ENCODE measurements at places on chromosomes 5 and 9. TPM values are rescaled to one million over a fixed set of nuclear protein-coding genes. Genes with fewer than 3 reads are reported as not detected.

DNA sequence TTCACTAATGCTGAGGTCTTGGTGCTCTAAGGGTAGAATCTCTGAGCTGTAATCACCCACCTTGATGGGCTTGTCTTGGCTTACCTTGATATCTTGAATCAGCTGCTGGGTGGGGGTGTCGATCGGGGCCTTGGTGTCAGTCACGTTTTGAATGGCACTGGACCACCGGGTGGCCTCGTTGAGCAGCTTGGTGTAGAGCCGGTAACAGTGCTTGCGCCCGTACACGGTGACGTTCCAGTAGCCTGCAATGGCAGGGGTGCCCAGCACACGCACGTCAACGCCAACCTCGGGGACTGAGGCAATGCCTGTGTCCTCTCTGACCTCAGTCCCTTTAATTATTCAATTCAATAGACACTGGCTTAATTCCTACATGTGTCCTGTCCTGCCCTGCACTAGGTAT lies 63.1 kb upstream of the RETREG1 start:
- DNase-seq: no peak

GRCh38 chr5:154801083-154801482 lies 45.9 kb downstream of the LARP1 start:
- DNase-seq: no peak

GRCh38 chr9:11872471-11872870 lies 820.7 kb upstream of the TYRP1 start:
- no peak for DNase-seq

- no peak for DNase-seq
Measured at GRCh38 chr9:8101607-8102006, 302.0 kb upstream of the DMAC1 start.

- no peak for DNase-seq
Measured at GRCh38 chr9:129933185-129934040, 98.2 kb downstream of the USP20 start.

GRCh38 chr9:107948086-107948485 lies 458.5 kb upstream of the KLF4 start:
- DNase-seq: no peak

Gene GTF2H2C
- 55.6 TPM for total RNA-seq

- DNase-seq: peak; percentile 56
Measured at GRCh38 chr5:94702729-94703128, 84.3 kb downstream of the SLF1 start.

DNA sequence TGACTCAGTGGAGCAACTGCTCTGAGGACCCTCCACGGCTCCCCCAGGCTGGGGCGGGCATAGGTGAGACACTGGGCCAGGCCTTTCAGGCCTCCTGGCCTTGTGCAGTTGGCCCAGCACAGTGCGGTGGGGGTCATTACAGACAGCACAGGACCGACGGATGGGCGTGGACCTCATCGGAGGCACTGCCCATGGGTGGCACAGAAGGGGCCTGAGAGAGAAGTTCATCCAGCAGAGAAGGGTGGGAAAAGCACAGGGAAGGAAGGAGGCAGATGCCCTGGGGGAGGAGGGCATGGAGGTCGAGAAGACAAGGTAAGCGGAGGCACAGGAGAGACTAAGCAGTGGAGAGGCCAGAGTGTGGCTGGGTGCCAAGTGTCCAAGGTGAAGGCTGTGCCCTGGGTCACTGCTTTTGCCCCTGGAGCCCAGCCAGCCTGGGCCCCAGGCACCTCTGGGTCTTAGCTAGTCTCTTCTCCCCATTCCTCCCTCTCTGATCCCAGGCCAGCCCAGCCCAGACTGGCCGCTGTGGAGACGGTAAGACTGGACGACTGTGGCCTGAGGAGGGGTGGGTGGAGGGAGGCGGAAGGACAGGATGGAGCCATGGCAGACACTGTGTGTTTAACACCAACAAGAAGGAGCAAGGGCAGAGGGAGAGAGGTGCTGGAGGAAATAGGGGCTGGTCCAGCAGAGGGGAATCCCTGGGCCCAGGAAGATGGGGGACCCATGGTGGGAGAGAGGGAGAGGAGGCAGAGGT lies 5.7 kb downstream of the IL3 start:
- DNase-seq: no peak

GRCh38 chr5:7533941-7534340 lies 138.0 kb downstream of the ADCY2 start:
- DNase-seq: no peak

DNA sequence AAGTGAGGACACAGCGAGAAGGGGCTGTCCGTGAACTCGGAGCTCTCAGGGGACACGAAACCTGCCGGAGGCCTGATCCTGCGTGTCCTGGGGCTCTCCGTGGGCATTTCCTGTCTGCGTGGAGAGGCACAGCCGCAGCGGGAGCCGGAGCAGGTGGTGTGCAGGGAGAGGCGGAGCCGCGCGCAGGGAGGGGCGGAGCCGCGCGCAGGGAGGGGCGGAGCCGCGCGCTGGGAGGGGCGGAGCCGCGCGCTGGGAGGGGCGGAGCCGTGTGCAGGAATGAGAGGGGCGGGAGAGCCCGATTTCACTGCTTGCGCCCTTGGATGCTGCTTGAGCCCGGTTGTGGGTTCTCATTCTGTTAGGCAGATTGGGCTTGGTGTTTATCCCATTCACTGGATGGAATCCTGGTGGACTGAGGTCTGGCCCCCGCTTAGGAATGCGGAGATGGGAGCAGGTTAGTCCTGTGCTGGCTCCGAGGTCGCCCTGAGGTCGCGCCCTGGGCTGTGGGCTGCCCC lies 26.7 kb downstream of the NDUFS6 start:
- DNase-seq: no peak

DNA sequence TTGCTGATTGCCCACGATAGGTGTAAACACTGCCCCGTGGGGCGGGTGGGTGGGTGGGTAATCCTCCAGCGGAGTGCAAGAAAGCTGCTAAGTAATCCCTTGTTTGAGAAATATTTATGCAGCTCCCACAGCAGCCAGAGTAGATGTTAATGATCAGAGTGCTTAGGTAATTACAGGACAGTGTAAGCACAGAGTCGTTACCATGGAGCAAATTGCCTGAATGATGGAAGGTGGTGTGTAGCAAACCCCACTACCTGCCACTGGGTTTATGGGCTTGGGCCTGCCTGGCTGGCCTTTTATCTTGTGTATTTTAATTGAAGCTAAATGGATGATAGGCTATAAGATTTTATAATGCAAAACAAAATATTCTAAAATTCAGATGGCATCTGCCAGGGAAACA lies 110.0 kb downstream of the COL5A1 start:
- no peak for DNase-seq

GRCh38 chr9:5909976-5910375 lies 19.3 kb downstream of the MLANA start:
- no peak for DNase-seq

- DNase-seq: no peak
Measured at GRCh38 chr9:136515276-136515675, 30.6 kb downstream of the NOTCH1 start.

DNA sequence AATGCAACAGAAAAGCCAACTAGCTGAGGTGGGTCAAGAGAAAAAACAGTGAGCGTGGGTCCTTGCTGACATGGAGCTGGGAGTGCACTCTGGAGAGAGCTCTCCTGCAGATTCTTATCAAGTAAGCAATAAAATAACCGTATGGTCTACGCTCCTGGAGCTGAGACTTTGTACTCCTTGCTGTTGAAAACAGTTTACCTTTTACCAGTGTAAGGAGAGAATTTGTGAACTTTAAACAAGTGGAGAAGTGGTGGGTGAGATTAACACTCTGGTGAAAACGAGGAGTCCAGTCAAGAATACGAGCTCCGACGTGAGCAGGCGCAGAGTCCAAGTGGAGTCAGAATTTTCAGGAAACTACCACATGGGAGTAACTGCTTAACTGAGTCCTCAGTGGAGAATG lies 156.1 kb upstream of the ERCC6L2 start:
- no peak for DNase-seq

DNA sequence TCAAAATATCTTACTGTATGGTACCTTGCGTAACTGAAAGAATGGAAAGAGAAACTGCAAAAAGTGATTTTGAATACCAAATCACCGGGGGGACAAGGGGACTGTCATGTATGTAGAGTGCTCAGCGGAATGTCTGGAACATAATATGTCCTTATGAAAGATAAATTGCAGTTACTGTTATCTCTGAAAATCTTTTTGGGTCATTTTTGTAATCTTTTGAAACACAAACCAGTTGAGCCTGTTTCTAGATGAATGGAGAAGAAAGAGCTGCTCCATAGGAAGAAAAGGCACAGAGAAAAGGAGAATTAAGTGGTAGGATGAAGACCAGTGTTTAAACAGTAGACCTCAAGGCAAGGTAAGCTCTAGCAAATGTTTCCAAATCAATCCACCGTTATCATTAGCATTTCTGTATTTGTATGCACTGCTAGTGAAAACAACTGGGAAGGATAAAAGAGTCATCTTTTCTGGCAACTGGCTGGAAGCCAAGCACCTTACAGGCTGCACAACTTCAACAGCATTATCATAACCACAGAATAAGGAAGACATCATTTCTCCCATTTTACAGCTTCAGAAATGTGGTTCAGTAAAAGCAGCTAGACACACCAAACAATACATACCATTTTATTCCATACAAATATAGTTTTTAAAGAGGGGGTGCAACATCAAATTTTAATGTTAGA lies 158.5 kb downstream of the TRPM3 start:
- no peak for DNase-seq

Gene CCL21
- total RNA-seq: 0.26 TPM

Gene TICAM2
- 6.2 TPM for total RNA-seq

Gene SPATA31A3
- not detected for total RNA-seq

DNA sequence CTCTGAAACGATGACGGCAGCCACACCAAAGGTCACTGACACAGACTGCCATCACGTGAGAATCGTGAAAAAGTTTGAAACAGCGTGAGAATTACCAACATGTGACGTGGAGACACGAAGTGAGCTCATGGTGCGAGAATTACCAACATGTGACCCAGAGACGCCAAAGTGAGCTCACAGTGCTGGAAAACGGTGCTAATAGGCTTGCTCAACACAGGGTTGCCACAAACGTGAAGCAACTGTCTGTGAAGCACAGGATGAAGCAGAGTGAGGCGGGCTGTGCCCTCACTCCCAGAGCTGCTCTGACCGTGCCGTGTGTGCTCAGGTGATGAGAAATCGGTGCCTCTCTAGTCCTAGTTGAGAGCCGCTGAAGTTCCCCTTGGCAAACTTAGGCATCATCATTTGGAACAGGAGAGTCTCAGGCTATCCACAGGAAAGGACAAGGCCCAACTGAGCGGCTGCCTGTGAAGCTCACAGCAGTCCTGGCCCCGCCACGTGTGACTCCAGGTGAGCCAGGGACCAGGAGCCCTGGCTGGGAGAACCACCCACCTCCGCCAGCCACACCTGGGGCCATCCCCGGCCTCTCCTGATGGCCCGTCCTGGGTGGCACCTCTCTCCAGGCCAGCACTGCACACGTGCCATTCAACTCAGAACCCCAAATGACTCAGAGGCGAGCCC lies 29.8 kb upstream of the SLC6A3 start:
- DNase-seq: no peak

GRCh38 chr5:133321833-133322420 lies 270.1 kb downstream of the HSPA4 start:
- peak; percentile 79 for DNase-seq

Gene FBP1
- total RNA-seq: not detected

Gene CDX1
- total RNA-seq: not detected

- no peak for DNase-seq
Measured at GRCh38 chr9:15524845-15525455, 14.2 kb upstream of the PSIP1 start.

Gene IL13
- total RNA-seq: not detected

Gene DNAJA1
- 109 TPM for total RNA-seq

Gene SLIT3
- total RNA-seq: 0.05 TPM

- no peak for DNase-seq
Measured at GRCh38 chr9:93577975-93578682, 1.7 kb downstream of the PHF2 start.

- DNase-seq: no peak
Measured at GRCh38 chr9:129262261-129262660, 84.2 kb upstream of the IER5L start.

Gene PCDHA12
- total RNA-seq: not detected

- DNase-seq: no peak
Measured at GRCh38 chr9:38229104-38229500, 160.1 kb upstream of the SHB start.

Gene MAP1B
- 0.61 TPM for total RNA-seq

Gene PCDHGA4
- not detected for total RNA-seq

- no peak for DNase-seq
Measured at GRCh38 chr9:99807276-99807852, 14.3 kb upstream of the NR4A3 start.

DNA sequence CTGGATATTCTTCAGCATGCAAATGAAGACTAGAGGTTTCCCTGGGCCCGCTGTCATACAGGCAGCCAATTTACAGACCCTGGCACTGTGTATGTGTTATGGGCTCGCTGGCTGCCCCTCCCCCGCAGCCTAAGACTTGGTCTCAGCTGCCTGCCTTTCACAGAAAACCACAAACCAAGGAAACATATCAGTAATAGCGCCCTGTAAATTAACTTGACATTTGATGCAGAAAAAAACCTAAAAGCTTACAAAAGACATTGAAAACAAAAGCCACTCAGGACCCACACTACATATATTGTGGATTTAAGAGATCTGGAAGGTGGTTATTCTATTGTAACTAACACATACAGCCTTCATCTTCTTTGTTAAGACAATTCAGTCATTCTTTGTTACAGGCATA lies 287.0 kb upstream of the TMEM161B start:
- DNase-seq: no peak

GRCh38 chr5:62585751-62586150 lies 7.1 kb downstream of the LRRC70 start:
- DNase-seq: no peak

Gene MLANA
- total RNA-seq: not detected

DNA sequence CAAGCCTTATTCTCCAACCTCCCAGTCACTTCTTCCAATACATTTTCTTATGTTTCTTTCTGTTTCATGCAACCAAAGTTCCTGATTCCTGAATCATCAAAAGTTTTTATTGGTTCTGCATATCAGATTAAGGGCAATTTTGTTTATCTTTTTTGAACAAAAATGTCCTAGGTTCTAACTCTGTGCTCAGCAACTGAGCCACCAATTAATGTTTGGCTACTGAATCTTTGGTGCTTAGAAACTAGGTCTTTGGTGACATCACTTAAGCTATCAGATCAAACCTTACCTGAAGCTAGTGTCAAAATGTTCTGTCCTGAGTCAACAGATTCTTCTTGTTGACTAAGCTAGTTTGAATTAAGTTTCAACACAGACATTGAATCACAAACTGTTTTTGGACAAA lies 56.1 kb downstream of the FGF18 start:
- DNase-seq: no peak

DNA sequence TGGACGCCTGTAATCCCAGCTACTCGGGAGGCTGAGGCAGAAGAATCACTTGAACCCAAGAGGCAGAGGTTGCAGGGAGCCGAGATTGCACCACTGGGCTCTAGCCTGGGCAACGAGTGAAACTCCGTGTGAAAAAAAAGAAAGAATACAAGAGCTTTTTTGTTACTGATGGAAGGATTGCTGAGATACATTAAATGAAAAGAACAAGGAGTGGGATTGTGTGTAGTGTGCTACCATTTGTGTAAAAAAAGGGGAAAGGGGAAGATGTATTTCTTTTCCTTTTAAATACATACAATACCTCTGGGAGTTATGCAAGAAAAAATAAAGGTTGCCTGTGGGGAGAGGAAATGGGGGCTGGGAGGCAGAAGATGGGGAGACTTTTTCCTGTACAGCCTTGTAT lies 14.7 kb upstream of the GARNL3 start:
- DNase-seq: no peak

- no peak for DNase-seq
Measured at GRCh38 chr5:97388794-97389193, 205.7 kb upstream of the RIOK2 start.

Data from GM12878 (cell line).